ENCODE measurements at places on chromosomes 16 and 17. TPM values are rescaled to one million over a fixed set of nuclear protein-coding genes. Genes with fewer than 3 reads are reported as not detected.
A peak's percentile ranks its signal among the peaks of the same experiment; 100 is the strongest.

DNA sequence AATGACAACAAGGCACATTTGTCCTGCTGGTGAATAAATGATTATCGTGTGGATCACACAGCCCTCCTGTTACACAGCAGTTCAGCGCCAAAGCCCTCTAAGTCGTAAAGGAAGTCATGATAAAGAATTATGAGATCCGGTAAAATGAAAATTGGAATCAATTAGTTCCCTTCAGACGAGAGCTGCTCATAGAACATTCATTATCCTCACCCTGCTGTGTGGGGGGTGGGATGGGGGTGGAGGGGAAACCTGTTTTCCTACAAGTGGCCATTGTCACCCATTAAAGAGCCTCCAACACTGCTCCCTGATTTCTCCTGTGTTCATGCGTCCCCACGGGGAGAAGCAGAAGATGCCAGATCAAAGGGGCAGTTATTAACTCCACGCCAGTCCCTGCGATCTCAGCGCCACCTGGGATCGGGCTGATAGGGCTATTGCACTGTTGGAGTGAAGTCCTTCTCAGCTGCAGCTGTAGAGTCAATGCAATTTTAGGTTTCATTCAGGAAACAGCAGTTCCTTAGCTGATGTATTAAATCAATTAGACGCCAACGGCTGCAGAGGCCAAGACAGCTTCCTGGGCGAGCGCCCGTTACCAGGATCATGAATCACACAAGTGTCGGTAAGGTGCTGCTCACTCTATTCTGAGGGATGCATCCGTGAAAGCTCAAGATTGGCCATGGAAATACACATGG lies 19.2 kb upstream of the CACNG4 start:
- DNase-seq, result no peak
- peaks cover 69% of the 10 kb centered on the region for H3K27me3 ChIP-seq

DNA sequence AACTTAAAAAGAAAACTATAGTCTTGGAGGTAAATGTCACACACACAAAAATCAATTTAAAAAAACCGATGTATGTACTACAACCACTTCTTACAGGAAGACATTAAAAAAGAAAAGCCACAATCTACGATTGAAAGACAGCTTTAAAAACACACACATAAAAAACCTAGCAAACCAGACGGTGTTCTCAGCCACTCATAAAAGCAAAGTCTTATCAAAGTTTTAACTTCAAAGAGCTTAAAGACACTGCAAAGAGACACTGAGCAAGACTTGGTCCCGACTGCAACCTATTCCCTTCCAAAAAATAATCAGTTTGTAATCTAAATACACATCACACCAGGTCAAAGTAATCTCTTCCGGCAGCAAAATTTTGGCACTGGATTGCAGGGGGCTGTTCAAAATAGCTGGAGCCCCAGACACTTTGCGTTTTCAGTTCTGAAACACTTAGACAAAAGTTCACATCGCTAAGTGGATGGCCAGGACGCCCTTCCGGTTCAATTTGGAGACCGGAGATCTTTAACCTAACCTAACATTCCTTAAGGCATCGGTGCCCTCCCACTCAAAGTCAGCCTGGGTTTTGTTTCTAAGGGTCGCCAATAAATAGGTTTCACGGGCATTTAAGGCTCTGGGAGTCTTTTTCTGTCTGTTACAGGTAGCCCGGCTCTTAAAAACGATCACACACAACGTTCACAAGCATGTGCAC lies 2.6 kb downstream of the ZCCHC14 start:
- peaks cover 84% of the 10 kb centered on the region for H3K4me1 ChIP-seq
- peaks cover 9% of the 10 kb centered on the region for H3K27me3 ChIP-seq
- H3K27ac ChIP-seq, result peak overlapping the region; percentile 88
- H3K36me3 ChIP-seq, result peaks cover 6% of the 10 kb centered on the region
- no peak for DNase-seq

GRCh38 chr17:81365601-81366585 lies 29.4 kb upstream of the BAHCC1 start:
- no peak overlapping the region for H3K27ac ChIP-seq
- peaks cover 24% of the 10 kb centered on the region for H3K4me1 ChIP-seq

GRCh38 chr16:56852401-56852730 lies 12.6 kb upstream of the SLC12A3 start:
- H3K27me3 ChIP-seq, result no peaks in the 10 kb centered on the region
- H3K4me3 ChIP-seq, result no peak overlapping the region
- no peak for DNase-seq
- peaks cover 28% of the 10 kb centered on the region for H3K4me1 ChIP-seq
- H3K27ac ChIP-seq, result no peak overlapping the region

The DBF4B gene
- 34.4 TPM for total RNA-seq

GRCh38 chr17:679491-679890 lies 35.1 kb downstream of the VPS53 start:
- peaks cover 19% of the 10 kb centered on the region for H3K4me1 ChIP-seq
- H3K27me3 ChIP-seq, result no peaks in the 10 kb centered on the region
- peaks cover 2% of the 10 kb centered on the region for H3K36me3 ChIP-seq
- no peak overlapping the region for H3K4me3 ChIP-seq

- no peaks in the 10 kb centered on the region for H3K27me3 ChIP-seq
- no peak for DNase-seq
- no peaks in the 10 kb centered on the region for H3K36me3 ChIP-seq
- no peak overlapping the region for H3K27ac ChIP-seq
- peaks cover 10% of the 10 kb centered on the region for H3K4me1 ChIP-seq
- no peak overlapping the region for H3K4me3 ChIP-seq
Observed at GRCh38 chr17:31580706-31581490, 189.4 kb downstream of the RAB11FIP4 start.

DNA sequence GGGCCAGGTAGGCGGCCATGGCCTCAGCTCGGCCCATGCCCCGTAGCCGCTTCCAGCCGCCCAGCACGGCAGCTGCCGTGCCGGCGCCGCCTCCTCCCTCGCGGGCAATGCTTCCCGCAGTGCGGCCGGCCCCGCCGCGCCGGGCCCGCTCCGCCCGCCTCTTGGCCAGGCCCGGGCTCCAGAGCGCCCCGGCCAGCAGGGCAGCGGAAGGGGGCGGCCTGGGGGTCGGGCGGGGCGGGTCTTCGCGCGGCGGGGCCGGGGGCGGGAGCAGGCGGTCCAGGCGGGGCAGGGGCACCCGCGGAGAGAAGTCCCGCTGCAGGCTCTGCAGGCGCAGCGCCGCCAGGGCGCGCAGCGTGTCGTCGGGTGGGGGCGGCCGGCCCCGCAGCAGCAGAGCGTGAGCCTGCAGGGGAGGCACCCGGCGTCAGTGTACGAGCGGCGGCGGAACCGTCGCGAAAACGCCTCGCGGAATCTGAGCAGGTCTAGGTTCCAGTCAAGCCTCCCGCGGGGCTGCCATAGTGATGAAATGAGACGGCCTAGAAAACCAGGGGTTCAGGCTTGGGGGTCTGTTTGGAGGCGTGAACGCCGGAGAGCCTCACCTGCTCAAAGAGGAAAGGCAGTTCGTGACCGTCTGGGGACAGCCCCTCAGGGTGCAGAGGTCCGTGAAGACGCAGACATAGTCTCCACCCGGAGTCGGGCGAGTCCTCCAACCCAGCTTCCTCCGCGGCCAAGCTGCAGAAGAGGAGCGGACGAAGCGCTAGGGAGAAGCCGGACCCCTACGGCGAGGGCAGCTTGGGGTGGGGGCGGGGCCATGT lies 6.6 kb downstream of the PLEKHH3 start:
- H3K27me3 ChIP-seq, result peaks cover 51% of the 10 kb centered on the region
- peaks cover 22% of the 10 kb centered on the region for H3K4me1 ChIP-seq
- H3K27ac ChIP-seq, result no peak overlapping the region
- DNase-seq, result peak; percentile 59
- H3K36me3 ChIP-seq, result no peaks in the 10 kb centered on the region

The MTHFSD gene
- 21.2 TPM for total RNA-seq

GRCh38 chr17:42553161-42553818 lies 567 bp downstream of the HSD17B1 start:
- no peak overlapping the region for H3K27ac ChIP-seq
- DNase-seq, result no peak
- H3K4me3 ChIP-seq, result peak overlapping the region; percentile 94
- no peaks in the 10 kb centered on the region for H3K36me3 ChIP-seq

- no peaks in the 10 kb centered on the region for H3K36me3 ChIP-seq
- H3K4me1 ChIP-seq, result peaks cover 8% of the 10 kb centered on the region
- no peak for DNase-seq
- H3K4me3 ChIP-seq, result no peak overlapping the region
Observed at GRCh38 chr16:63466-63865, 9.0 kb downstream of the RHBDF1 start.

DNA sequence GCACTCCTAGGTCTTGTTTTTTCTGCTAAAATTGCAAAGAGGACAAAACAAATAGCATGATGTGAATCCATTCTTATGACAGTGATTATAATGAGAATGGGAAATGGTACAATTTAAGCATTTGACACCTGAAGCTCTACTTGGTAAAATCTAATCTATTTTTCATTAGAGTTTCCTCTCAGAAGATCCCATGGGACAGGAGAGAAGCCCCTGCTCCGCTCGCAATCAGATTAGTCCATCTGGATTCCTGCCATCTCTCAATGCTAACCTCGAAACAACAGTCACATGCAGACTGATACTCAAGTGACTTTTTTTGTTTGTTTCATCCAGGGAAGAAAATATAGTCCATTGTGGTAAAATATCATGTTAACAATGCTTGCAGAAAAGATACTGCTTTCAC lies 107.4 kb upstream of the TOM1L1 start:
- no peaks in the 10 kb centered on the region for H3K27me3 ChIP-seq
- H3K4me3 ChIP-seq, result no peak overlapping the region
- no peak for DNase-seq
- H3K4me1 ChIP-seq, result no peaks in the 10 kb centered on the region
- no peak overlapping the region for H3K27ac ChIP-seq

DNA sequence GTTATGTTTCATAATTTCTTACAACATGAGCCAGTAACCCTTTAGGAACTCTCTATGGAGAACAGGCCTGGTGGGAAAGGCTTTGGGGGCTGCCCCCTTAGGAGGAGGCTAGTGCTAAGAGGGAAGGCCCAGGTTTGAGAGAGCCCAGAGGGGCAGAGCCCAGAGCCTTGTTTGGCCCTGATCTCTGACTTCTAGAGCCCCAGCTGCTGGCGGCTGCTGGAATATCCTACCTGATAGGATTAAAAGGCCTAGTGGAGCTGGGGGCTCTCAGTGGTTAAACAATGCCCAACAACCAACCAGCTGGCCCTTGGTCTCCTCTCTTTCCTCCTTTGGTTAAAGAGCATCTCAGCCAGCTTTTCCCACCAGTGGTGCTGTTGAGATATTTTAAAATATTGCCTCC lies 54.1 kb downstream of the IGF2BP1 start:
- no peak for DNase-seq
- H3K27me3 ChIP-seq, result peaks cover 16% of the 10 kb centered on the region
- peaks cover 9% of the 10 kb centered on the region for H3K4me1 ChIP-seq
- no peak overlapping the region for H3K4me3 ChIP-seq
- H3K36me3 ChIP-seq, result no peaks in the 10 kb centered on the region

GRCh38 chr17:73396431-73397277 lies 84.9 kb upstream of the CDC42EP4 start:
- no peaks in the 10 kb centered on the region for H3K36me3 ChIP-seq
- H3K27me3 ChIP-seq, result no peaks in the 10 kb centered on the region
- H3K27ac ChIP-seq, result no peak overlapping the region
- no peak for DNase-seq

All from activated T-cell treated with anti-CD3 and anti-CD28 coated beads, Interleukin-2, amount 50 U/mL, for 72 hours (primary cell).